Stimulated activated naive CD8-positive, alpha-beta T cell treated with anti-CD3 and anti-CD28 coated beads, Interleukin-15, amount 100 ng/mL, for 72 hours (primary cell): ENCODE measurements at places on chromosomes 2 and 18.

GRCh38 chr18:54052732-54053429 lies 171.6 kb downstream of the MBD2 start:
- no peak for DNase-seq

DNA sequence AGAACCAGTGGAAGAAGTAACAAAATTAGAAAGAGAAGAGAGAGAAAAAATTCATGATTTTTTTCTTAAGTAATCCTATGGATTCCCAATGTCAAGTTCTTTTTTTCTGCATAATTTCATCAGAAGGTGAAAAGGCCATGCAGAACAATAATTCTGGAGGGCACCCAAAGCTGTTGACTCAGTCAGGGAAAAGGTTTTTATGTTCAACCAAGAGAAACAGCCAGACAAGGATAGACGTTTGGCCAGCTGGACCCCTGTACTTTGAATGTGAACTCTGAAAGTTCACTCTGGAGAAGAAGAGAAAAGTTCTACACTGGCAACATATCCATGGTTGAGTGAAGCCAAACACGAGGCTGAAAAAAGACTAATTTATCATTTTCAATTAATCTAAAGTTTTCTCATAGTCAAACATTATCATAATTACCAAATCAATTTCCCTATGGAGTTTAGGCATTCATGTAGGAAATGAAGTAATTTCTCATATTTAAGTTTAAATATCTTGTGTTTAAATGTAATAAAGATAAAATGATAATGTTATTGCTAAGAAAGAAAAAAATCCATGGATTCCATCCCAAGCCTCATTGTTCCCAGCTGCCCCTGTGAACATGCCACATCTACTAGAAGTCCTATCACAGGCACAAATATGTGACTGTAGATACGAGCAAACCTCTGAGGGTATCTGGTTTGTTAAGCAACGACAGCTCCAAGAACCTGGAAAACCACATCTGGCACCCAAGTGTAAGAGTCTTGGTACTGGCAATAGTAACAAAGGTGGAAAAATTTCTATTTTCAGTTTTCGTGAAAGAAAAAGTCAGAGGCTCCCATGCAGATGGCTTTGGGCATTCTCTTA lies 742.7 kb upstream of the ACVR2A start:
- DNase-seq = no peak

DNA sequence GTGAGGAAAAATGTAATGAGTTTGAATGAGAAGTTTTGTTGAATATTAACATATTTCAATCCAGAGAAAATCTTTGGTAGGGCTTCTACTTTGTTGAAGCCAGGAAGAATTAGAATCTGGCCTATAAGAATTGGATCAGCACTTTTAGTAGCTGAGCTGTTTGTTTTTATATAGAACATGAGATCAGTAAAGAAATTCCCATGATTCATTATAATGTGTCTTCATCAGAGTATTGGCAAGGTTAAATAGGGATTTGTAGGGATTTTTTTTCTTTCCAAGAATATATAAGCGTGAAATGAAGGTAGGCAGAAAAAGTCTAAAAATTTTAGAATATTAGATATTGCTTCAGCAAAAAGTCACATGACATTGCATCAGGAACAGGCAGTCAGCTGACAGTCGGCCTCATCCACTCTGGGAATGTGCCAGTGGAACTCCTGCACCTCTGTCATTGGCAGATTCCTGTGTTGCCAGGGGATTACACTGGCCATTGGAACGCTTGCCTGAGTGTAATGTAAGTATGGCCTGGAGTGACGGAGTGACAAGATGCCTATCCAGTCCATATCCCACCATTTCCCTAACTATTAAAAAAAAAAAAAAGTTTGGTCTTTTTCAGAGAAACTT lies 60.6 kb downstream of the SERTAD2 start:
- no peak for DNase-seq

DNA sequence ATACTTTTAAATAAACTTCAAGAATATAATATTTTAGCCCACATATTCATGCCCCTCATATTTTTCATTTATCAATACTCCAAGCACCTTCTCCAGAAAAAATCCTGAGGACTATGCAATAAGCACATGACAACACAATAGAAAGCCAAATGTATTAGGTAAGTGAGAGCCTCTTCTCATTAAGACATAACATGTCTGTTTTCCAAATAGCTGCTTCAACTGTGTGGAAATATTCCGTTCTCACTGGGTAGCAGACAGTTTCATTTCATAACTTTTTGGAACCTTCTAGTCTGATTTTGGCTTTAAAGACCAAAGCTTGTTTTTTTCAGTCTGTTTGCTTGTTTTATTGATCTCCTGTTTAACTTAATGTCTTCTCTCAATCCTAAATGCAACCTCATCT lies 137.8 kb downstream of the PIK3C3 start:
- no peak for DNase-seq

DNA sequence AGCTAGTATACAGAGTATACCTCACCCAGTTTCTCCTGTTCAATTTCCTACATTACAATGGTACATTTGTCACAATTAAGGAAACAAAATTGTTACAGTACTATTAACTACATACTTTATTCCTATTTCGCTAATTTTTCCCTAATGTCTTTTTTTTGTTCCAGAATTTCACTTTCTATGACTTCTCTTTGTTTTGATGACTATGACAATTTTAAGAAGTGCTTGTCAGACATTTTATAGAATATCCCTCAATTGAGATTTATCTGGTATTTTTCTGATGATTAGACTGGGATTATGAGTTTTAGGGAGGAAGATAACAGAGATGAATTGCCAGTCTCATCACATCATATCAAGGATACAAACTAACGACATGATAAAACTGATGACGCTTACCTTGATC lies 211.8 kb upstream of the STON1 start:
- DNase-seq = no peak

GRCh38 chr2:189481071-189481470 lies 39.8 kb downstream of the WDR75 start:
- no peak for DNase-seq

- DNase-seq = no peak
Observed at GRCh38 chr2:207812058-207812725, 42.5 kb upstream of the FZD5 start.

- DNase-seq = no peak
Observed at GRCh38 chr2:18473241-18474181, 86.9 kb downstream of the RDH14 start.

DNA sequence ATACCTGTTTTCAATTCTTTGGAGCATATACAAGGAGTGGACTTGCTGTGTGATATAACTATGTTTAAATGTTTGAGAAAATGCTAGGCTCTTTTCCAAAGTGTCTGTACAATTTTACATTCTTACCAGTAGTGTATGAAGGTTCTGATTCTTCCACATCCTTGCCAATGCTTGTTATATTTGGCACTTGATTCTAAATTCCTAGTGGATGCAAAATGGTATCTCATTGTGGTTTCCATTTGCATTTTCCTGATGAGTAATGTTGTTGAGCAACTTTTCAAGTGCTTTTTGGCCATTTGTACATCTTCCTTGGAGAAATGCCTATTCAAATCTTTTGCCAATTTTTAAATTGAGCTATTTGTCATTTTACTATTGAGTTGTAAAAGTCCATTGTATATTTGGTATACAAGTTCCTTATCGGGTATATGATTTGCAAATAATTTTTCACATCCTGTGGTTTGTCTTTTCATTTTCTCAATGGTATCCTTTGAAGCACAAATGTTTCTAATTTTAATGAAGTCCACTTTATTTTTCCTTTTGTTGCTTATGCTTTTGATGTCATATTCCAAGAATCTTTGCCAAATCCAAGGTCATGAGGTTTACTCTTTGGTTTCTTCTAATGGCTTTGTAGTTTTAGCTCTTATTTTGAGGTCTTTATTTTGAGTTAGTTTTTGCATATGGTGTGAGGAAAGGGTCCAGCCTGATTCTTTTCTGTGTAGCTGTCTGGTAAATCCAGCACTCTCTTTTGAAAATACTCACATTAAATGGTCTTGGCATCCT lies 33.2 kb upstream of the CWC22 start:
- DNase-seq = no peak

- DNase-seq = peak; percentile 15
Observed at GRCh38 chr2:230124757-230125431, 56.2 kb upstream of the SLC16A14 start.

DNA sequence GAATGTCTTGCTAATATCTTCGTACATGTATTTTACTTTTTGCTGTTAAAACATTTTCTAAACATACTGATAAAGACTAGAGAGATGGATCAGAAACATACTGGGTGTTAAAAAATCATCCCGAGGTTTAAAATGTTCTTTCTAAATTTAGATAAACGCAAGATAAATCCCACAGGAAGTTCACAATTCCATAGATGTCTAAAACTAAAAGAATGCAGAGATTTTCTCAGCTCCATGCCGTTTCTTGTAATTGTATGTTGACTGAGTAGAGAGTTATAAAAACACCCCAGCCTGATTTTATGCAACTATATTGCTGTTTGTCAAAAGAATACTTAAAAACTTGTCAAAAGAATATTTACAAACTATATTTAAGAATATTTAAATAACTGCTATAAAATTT lies 455.7 kb downstream of the ARHGAP15 start:
- DNase-seq = no peak

- no peak for DNase-seq
Observed at GRCh38 chr18:35153609-35154272, 87.1 kb upstream of the ZNF397 start.

DNA sequence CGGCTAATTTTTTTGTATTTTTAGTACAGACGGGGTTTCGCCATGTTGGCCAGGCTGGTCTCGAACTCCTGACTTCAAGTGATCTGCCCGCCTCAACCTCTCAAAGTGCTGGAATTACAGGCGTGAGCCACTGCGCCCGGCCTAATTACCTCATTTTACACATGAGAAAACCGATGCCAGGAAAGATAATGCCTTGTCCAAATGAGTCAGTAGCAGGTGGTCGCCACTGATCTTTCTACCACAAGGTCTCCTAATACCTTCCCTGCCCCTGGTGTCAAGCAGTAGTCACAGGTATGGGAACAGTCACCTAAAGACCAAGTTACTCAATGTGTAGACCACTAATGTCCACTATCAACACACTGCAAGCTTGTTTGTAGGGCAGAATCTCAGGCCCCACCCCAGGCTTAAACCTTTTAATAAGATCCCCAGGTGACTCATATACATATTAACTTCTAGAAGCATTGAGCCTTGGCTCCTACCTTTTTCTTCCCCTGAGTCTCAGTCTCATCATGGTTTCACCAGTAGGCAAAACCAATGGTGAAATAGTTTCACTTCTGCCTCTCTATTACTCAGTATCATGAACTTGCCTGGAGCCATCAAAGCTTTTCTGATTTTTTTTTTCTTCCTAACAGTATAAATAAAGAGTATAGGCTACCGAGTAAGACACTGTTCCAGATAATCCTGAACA lies 6.9 kb upstream of the EPB41L5 start:
- no peak for DNase-seq

- DNase-seq = no peak
Observed at GRCh38 chr2:11007331-11008264, 95.9 kb downstream of the KCNF1 start.

GRCh38 chr18:55275039-55275901 lies 312.7 kb downstream of the TCF4 start:
- DNase-seq = no peak

DNA sequence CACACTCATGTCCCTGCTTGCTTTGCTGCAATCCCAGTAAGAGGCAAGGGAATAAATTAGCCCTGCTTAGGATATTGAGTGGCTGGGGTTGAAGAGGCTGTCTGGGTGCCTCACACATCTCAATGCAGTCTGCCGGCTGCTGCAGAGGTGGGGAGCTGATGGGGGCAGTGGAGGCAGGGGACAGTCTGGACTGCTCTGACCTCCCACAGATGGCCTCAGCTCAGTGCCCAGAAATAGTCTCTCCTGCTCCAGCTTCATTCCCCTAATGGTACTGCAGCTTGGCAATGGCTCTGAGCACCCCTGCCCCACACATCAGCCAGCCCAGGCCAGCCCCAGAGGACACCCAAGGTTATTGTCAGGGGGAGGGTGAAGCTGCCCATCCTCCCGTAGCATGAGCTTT lies 21.5 kb upstream of the TNS1 start:
- DNase-seq = no peak

GRCh38 chr18:35157181-35157580 lies 83.7 kb upstream of the ZNF397 start:
- DNase-seq = no peak

GRCh38 chr2:176172895-176173566 lies 15.4 kb upstream of the HOXD1 start:
- no peak for DNase-seq

DNA sequence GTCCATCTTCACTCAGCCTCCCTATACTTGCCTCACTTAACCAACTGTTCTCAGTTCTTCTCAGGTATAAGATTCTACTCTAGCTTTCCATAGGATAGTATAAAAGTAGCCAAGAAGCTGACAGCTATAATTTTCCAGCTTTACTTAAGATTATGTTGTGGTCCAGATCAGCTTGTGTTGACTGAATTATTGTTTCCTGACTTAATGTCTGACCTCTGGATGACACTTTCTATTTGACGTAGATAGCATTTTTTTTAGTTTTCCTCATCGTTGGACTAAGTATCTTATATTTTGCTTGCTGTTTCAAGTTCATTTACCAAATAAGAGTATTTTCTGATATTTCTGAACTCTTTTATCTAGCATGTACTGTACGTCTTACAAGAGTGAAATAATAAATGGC lies 1272.5 kb upstream of the CDH2 start:
- DNase-seq = no peak

GRCh38 chr2:17752246-17752645 lies 1.4 kb downstream of the SMC6 start:
- DNase-seq = no peak

DNA sequence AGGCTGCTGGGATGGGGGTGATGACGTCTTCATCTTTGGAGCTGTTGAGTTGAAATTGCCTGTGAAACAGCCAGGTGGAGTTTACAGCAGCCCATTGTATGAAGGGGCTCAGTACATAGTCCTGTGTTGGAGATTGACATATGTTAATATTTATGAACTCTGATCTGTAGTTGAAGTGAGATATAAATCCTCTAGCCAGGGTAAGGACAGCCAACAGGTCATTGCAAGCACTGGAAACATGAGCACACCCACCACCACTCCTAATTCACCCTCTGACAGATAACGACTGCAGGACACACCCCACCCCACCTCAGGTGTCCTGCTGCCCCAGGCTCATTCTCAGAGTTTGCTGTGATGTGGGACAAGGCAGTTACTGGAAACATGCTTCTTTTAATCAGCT lies 112.4 kb upstream of the TRIB2 start:
- no peak for DNase-seq

GRCh38 chr2:162184359-162184758 lies 32.3 kb upstream of the GCG start:
- no peak for DNase-seq

DNA sequence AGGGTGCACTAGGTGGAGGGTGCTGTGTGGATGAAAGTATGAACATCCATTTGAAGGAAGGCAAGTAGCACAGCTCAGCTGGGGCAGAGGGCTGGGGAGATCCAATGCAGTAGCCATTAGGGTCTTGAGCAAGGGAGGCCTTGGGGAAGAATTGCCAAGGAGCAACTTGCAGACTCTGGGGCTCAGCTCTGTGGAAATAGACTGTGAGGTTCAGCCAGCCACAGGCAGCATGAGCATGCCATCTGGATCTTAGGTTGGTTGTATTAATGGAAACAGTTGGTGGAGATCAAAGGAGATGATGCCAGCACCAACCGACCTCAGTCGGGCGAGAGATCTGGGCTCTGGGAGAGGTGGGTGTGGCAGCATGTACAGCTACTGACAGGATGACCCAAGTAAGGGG lies 5.6 kb downstream of the ZAP70 start:
- DNase-seq = no peak

GRCh38 chr2:12253167-12253778 lies 463.5 kb upstream of the TRIB2 start:
- DNase-seq = no peak

GRCh38 chr2:160664603-160665140 lies 171.1 kb upstream of the RBMS1 start:
- no peak for DNase-seq

GRCh38 chr2:3294069-3294468 lies 83.5 kb downstream of the EIPR1 start:
- DNase-seq = no peak
